ENCODE measurements at places on chromosomes 1 and 21. TPM values are rescaled to one million over a fixed set of nuclear protein-coding genes. Genes with fewer than 3 reads are reported as not detected.

Gene CELF3
- total RNA-seq, result not detected

Gene NUF2
- total RNA-seq, result 1.3 TPM

Gene LCE1B
- not detected for total RNA-seq

Gene PSRC1
- total RNA-seq, result 3.1 TPM

Gene NTMT2
- total RNA-seq, result not detected

Gene GPR52
- total RNA-seq, result 5.0 TPM

Gene CFHR4
- total RNA-seq, result not detected

Gene FABP3
- total RNA-seq, result 15.9 TPM

Gene OR2L8
- total RNA-seq, result not detected

Gene AMY1A
- total RNA-seq, result not detected

Gene GPR61
- not detected for total RNA-seq

Gene UTS2
- not detected for total RNA-seq

Gene OLIG2
- not detected for total RNA-seq

Gene GAS5
- total RNA-seq, result 543 TPM

Gene RBM15
- 26.2 TPM for total RNA-seq

Gene KIF26B
- 8.0 TPM for total RNA-seq

Gene NT5C1A
- not detected for total RNA-seq

Gene LEFTY1
- total RNA-seq, result 0.60 TPM

All from ureter (tissue), 1 donor.